DMS153 (cell line): ENCODE measurements at places on chromosomes 13 and 19.
A peak's percentile ranks its signal among the peaks of the same experiment; 100 is the strongest.

DNA sequence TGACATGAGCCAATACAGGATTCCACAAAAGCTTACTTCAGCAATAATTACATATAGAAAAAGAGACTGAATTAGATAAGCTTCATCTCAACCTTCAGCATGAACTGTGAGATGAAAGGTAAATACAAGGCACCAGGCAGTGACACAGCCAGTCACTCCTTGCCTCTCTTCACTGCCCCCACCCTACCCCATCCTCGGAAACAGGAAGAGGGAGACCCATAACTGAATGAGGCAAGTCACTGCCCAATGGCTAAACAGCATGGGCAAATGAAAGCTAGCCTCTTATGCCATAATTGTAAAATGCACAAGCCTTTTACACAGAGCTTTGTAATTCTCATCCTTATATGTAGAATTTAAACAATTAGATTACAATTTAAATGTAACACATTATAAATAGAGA, 1.7 kb downstream of the ZNF160 start:
- DNase-seq = no peak

DNA sequence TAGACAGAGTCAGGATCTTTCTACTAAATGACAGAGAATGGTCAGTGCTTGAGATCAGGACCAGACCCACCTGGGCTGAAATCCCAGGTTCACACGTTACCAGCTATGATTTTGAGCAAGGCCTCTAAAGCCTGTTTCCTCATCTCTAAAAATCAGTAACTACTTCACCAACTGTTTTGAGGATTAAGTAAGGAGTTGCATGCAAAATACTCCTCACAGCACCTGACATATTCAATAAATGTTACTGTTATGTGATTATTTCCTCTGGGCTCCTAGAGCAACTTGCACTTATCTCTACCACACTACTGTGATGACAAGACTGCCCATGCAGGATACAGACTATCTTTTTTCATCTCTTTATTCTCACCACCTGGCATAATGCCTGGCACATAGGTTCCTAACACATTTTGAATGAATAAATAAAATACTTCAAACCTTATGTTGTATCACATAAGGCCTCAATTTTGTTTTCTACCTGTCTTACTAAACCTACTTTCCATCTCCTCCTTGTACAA, 1.8 kb downstream of the KATNAL1 start:
- DNase-seq = no peak

DNA sequence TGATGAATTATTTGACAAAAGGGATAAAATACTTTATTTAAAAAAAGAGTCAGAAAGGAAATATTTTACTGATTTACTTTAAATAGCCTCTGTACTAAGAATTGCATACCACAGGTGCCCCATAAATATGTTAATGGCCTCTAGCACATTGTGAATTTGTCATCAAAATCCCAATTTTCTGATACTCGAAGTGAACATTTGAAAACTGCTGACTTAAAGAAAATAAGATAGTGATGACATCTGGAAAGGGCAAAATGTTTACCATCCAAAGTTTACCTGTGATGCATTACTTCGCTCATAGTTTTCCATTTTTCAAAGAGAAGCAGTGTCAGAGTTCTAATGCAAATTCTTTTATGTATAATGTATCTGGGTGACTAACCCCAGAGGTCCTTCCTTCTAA, 455.4 kb downstream of the KLF5 start:
- DNase-seq = no peak

DNA sequence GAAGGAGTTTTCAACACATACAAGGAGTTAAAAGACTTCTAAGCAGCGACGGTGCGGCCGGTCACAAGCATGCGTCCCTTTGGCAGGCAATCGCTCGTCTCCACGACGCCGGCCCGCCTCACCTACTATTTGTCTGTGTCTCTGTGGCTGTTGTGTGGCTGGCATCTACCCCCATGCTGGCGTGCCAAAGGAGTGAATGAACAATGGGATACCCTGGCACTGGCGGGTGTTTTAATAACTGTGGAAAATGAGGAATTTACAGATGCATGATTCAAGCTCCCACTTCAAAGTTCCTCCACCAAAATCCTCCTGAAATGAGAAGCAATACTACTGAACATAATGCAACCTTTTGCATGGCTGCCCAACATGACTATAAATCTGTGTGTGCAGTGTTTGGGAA, 176.6 kb downstream of the KLF5 start:
- no peak for DNase-seq

GRCh38 chr13:84630476-84630875, 748.2 kb upstream of the SLITRK1 start:
- DNase-seq = no peak

GRCh38 chr13:77898097-77898496, 20.5 kb downstream of the EDNRB start:
- no peak for DNase-seq

GRCh38 chr19:33274663-33275558, 27.4 kb downstream of the CEBPA start:
- DNase-seq = no peak

DNA sequence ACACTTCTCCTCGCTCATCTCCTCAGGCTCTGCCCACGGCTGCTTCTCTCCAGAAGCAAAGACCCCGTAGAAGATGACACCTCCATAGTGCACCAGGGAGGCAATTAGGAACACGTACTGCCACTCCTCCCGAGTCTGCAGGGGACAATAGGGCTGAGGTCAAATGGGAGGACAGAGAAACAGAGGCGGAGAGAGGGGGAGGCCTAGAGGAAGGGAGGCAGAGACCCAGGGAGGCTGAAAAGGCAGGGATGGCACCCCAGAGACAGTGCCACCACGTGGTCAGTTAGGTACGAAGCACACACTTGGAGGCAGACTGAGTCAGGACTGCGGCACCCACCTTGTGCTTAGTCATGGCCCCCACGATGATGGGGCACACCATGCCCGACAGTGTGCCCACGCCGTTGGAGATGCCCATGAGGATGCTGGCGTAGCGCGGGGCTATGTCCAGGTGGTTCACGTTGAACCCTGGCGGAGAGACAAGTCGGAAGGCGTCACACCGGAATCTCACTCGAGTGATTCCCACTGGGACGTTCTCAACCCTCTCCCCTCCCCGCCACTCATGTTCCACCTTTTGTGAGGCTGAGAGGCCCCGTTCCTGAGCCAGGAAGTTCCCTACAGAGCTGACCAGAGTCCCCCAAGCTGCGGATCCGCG, 5.6 kb downstream of the GFY start:
- no peak for DNase-seq

GRCh38 chr13:51682686-51683085, 98.4 kb downstream of the WDFY2 start:
- no peak for DNase-seq

DNA sequence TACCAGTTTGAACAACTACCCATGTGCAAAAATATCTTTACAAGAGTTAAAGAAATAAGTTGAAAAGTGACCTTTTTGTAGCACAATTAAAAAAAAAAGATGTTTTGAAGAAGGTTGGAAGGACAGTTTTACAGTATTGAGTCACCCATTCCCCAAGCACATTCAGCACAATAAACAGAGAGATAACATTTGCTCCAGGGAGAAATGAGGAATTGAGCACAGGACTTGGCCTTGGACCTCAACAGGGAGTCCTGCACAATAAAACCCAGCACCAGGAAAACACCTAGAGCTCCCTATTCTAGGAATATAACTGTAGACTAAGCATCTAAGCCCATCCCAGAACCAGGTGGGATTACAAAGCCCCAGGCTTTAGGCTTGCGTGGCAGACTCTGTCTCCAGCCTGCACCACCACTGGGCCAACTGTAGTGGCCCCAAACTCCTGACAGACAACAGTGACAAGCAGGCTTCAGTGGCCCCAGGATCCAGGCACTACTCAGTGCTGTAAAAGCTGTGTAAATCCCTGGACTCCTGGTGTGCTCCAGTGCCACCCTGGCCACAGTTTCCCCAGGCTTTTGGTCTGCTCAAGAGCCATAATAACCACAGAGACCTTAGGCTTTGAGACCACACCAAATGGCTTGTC, 857.2 kb downstream of the SLITRK1 start:
- DNase-seq = no peak

- no peak for DNase-seq
Measured at GRCh38 chr19:8224394-8225145, 15.4 kb downstream of the CERS4 start.

GRCh38 chr19:55247621-55248099, 11.2 kb downstream of the PPP6R1 start:
- peak; percentile 59 for DNase-seq

GRCh38 chr19:12946092-12946721, 545 bp downstream of the RAD23A start:
- DNase-seq = peak; percentile 4

DNA sequence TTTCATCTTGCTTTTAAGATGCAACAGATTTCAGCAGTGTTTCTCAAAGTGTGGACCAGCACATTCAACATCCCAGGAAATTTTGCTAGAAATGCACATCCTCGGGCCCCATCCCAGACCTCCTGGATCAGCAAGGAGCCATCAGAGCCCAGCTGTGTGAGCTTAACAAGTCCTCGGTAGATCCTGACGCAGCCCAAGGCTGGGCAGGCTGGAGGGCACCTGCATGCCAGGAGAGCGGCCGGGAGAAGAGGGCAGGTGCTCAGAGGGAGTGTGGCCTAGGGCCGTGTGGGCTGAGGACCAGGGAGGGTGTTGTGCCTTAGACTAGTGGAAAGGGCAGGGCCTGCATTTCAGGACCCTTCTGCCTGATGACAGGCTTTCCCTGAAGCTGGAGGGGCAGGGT, 2.2 kb upstream of the MCF2L start:
- DNase-seq = no peak

GRCh38 chr13:94312511-94313216, 166.8 kb downstream of the DCT start:
- DNase-seq = peak; percentile 63

GRCh38 chr13:89380101-89380500, 1708.9 kb downstream of the SLITRK5 start:
- DNase-seq = peak; percentile 11

- peak; percentile 50 for DNase-seq
Measured at GRCh38 chr13:111122056-111122455, 6.9 kb downstream of the ARHGEF7 start.

DNA sequence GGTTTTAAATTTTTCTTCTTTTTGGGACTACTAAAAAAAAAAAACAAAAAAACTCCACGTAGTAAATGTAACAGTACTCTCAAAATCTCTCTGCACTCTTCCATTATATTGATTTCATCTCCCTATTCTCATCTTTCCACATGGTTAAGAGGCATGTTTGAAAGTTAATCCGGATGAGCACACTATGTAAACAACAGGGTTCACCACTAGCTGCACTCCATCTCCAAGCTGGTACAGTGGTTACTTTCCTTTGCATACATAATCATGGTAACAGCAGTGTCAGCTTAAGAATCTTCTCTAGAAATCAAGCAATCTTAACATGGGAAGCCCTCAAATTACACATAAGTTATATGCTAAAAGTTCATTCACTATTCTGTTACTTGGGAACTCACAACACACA, 92.6 kb downstream of the MIPEP start:
- DNase-seq = no peak

DNA sequence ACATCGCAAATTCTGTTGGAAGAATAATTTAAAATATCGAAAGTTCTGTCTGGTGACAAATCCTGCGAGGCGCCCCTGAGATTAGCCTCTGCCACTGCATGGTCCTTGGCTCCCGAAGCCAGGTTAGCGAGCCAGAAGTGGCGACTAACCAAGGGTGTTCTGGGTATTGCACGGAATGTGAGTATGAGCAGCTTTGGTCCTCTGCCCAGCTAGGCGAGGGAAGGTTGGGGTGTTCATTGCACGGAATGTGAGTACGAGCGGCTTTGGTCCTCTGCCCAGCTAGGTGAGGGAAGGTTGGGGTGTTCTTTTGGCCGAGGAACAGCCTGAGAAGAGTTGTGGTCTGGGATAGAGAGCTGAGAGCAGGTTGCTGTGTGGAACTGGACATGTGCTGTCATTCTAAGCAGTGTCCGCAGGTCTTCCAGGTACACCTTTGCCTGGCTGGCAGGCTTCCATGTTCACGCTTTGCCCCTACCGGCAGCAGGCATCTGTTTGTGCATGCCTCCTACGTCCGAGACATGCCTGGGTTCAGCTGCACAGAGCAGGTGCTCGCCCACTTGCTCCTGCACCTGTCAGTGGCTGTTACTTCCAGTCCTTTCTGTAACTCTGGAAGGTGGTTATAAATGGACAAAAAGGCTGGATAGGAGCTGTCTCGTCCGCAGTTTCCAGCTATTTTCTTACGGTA, 18.3 kb upstream of the TEX29 start:
- no peak for DNase-seq

GRCh38 chr19:43479226-43479625, 13.8 kb upstream of the LYPD3 start:
- DNase-seq = no peak

- DNase-seq = no peak
Measured at GRCh38 chr13:85497652-85498051, 301.6 kb downstream of the SLITRK6 start.

GRCh38 chr13:63541336-63541735, 2125.7 kb upstream of the PCDH20 start:
- DNase-seq = no peak

DNA sequence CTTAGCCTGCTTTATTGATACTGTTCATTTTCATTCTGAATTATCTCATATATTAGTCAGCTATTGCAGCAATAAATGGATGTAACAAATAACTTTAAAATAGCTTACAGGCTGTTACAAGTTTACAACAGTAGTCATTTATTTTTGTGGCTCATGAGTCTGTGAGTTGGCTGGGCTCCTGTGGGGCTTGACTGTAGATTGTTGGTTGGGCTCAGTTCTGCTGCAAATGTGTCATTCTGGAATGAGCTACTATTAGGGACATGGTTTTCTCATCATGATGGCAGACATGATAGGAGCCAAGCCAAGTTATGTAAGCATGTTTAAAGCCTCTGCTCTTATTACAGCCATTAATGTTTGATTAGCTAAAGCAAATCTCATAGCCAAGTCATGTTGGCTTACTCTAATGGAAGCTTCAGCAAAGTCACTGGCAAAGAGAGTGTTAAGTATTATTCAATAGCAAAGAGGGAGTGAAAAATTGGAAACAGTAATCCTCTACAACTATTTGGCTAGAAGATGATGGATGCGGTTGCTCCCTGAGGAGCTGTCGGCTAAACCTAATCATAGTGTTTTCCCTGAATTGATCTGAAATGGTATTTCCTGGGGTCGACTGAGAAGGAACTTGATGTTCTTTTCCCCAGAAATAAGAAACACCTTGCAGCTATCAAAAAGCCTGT, 391.3 kb downstream of the TDRD3 start:
- DNase-seq = no peak
